ENCODE measurements at places on chromosomes 13 and 19.

- no peak for DNase-seq
Observed at GRCh38 chr19:29431332-29431731, 94.5 kb upstream of the VSTM2B start.

- DNase-seq, result no peak
Observed at GRCh38 chr13:89097994-89098393, 1426.8 kb downstream of the SLITRK5 start.

DNA sequence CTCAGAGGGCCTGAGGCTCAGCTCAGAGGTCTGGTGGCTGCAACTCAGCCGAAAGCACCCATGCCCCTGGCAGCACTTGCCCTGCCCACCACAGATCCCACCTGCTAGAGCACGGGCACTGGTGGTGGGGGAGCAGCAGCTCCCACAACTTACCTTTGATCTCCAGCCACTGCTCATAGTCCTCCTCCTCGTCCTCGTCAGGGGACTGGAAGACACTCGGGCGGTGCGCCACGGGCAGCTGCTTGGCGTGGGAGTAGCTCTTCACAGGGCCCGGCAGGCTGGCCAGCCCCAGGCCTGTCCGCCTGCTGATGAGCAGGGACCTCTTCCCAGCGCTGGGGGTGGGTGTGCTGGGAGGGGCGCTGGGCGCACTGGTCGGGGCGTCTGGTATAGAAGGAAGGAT lies 14.6 kb downstream of the SUGP1 start:
- DNase-seq, result no peak

DNA sequence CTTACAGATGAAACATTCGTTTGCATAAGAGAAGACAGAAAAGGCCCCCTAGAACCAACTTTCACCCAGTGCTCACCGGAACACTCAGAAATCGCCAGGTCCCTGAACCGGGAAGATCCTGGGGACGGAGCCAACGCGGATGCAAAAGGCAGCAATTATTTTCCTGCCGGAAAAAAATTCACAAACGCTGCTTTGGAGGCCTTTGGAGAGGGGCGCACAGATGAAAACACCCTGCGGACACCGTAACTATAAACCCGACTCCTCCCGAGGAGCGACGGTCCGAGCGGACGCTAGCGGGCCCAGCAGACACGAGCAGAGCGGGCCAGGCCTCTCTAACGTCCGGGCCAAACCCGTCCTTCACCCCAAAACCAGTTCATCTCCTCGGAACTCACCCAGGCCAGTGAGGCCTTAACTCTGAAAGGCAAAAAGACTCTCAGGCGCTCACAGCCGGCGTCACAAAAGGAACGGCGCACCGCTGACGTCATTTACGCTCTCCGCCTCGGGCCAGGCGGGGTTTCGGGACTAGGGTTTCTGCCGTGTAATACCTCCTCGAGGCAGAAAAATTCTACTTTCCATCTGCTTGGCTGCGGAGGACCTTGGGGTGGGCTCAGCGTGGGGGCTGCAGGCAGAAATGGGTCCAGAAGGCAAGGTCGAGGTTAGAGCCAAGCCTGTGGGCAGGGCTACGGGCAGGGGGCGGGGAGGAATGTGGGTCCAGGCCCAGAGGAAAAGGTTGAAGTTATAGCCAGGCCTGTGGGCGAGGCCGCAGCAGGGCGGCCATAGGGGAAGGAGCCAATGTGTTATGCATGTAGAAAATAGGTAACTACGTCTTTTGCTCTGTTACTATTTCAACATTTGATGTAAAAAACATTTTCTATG lies at the start of gene ZNF426:
Gene ZNF426 (minus strand): TSS at position 463 of the 876 bp plus-strand sequence. CDS start 2,413 bp downstream, outside the sequence.
- peak; percentile 69 for DNase-seq

- DNase-seq, result no peak
Observed at GRCh38 chr13:113907635-113908617, 44.0 kb upstream of the GAS6 start.

DNA sequence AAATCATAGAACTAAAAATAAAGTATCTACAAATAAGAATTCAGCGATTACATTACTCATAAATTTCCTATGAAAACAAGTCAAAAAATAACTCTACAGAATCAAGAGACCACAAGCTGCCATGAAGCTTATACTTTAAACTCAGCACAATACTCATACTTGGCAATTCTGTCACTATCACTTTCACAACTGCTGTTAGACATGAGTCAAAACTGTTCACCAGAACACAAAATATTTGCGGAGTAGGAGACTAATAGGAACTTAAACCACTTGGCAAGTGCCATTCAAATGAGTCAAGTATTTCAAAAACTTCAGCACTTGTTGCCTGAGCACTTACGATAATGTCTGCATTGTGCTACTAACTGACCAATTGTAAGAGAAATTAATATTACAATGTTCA lies 387.8 kb upstream of the GPC6 start:
- no peak for DNase-seq

DNA sequence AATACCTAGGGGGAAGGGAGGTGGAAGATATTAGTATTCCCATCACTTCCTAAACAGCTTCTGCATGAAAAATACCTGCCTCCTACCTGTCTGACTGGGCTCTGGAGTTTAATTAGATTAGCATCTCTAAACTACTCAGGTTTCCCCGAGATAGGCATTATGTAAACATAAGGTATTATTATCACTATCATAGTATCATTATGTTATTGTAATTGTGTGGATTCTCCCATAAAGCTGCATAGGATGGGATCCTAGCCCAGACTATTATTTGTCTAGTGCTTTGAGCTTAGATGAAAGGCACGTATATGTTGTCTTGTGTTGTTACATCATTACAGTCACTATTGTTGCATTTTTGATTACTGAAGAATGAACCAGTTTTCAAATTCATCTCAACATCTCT lies 115.2 kb upstream of the SOX21 start:
- DNase-seq, result no peak

- DNase-seq, result no peak
Observed at GRCh38 chr19:33096005-33096404, 15.0 kb downstream of the GPATCH1 start.

GRCh38 chr19:2809387-2810140 lies 10.1 kb upstream of the ZNF554 start:
- DNase-seq, result no peak

GRCh38 chr13:86567119-86567518 lies 767.9 kb upstream of the SLITRK6 start:
- no peak for DNase-seq

GRCh38 chr19:37999309-38000213 lies 92.6 kb downstream of the SIPA1L3 start:
- no peak for DNase-seq

DNA sequence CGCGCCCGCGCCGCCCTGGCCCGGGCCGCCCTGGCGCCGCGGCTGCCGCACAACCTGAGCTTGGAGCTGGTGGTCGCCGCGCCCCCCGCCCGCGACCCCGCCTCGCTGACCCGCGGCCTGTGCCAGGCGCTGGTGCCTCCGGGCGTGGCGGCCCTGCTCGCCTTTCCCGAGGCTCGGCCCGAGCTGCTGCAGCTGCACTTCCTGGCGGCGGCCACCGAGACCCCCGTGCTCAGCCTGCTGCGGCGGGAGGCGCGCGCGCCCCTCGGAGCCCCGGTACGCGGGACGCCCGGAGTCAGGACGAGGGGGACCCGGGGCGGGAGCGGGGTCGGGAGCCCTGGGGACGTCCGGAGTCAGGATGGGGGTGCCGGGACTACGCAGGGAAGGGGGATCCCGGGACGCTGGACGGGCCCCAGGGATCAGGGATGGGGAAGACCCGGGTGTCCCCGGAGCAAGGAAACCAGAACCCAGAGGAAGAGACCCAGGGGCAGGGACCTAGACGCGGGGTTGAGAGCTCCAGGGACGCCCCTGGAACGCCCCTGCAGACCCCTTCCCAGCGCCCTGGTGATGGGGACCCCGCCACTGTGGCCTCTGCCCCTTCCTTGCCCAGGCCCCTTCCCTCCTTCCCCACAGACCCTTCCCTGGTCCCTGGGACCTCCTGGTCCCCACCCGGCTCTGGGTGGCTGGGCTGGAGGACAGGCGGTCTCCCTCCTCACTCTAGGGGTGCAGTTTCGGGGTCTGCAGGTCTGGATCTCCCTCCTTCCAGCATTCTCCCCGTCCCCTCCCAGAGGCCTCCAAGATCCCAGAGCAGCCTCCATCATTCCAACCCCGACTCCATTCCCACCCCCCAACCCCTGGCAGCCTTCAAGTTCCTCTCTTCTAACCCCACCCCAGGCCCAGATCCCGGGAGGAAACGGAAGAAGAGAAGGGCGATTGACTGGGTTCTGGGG lies 645 bp downstream of the GRIN3B start:
- no peak for DNase-seq

- no peak for DNase-seq
Observed at GRCh38 chr13:93262729-93263345, 36.2 kb downstream of the GPC6 start.

GRCh38 chr13:42466609-42467008 lies 107.3 kb upstream of the TNFSF11 start:
- DNase-seq, result no peak

- DNase-seq, result no peak
Observed at GRCh38 chr19:12667731-12668302, 1.2 kb downstream of the WDR83 start.

DNA sequence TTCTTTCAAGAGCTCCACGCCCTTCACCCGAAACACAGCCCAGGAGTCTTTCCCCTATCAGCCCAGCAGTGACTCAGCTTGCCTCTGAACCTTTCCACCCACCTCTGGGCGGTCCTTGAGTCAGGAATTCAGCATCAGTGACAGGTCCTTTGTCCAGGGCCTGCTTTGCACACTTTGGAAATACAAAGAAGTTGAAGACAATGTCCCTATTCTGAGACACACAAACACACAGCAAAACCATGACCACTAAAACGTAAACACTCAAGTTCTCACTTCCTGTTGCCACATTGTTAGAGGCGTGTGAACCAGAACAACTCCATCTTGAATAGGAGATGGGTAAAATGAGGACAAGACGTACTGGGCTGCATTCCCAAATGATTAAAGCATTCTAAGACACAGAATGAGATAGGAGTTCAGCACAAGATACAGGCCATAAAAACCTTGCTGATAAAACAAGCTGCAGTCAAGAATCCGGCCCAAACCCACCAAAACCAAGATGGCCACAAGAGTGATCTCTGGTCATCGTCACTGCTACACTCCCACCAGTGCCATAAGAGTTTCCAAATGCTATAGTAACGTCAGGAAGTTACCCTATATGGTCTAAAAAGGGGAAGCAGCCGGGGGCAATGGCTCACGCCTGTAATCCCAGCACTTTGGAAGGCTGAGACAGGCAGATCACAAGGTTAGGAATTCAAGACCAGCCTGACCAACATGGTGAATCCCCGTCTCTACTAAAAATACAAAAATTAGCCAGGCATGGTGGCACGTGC lies 49.2 kb upstream of the ATP12A start:
- DNase-seq, result no peak

- DNase-seq, result no peak
Observed at GRCh38 chr13:77291774-77292173, 35.1 kb downstream of the MYCBP2 start.

- DNase-seq, result no peak
Observed at GRCh38 chr13:22000191-22000590, 329.3 kb downstream of the FGF9 start.

GRCh38 chr19:45071969-45072790 lies 4.1 kb downstream of the ZNF296 start:
- DNase-seq, result no peak

DNA sequence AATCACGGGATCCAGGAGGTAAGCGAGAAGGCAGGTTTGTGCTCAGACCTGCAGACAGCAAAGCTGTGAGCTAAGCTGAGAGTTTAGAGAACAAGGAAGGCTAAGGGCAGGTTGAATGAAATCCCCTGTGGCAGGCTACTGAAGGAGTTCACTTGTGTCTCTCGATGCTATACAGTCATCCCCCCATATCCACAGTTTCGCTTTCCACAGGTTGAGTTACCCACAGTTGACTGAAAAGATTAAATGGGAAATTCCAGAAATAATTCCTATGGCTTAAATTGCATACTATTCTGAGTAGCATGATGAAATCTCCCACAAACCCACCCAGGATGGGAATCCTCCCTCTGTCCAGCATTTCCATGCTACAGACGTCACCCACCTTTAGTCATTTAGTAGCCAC lies 49.6 kb downstream of the ABCC4 start:
- DNase-seq, result no peak

DNA sequence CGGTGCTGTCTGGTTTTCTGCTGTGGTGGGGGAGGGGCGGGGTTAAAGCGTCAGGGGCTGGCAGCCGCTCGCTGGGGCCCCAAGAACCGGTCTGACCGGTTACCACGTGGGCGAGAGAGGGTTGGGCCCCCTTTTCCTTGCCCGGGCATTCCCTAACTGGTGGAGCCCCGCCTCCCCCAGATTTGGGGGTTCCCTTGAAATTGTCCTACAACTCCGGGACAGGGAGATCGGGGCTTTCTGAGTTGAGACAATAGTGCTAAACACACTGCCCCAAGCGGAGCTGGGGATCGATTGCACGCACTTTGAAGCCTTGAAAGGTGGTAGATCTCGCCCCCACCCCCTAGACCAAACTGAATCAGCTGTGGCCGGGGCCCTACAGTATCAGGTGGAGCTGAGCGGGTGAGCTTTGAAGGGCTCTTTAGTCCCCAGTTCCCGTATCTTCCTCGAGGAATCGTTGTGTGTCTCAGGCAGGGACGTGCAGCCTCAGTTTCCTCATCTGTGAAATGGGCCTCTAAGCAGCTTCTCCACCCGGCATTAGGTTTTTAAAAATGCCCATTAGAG lies 4.8 kb downstream of the IER2 start:
- DNase-seq, result no peak

DNA sequence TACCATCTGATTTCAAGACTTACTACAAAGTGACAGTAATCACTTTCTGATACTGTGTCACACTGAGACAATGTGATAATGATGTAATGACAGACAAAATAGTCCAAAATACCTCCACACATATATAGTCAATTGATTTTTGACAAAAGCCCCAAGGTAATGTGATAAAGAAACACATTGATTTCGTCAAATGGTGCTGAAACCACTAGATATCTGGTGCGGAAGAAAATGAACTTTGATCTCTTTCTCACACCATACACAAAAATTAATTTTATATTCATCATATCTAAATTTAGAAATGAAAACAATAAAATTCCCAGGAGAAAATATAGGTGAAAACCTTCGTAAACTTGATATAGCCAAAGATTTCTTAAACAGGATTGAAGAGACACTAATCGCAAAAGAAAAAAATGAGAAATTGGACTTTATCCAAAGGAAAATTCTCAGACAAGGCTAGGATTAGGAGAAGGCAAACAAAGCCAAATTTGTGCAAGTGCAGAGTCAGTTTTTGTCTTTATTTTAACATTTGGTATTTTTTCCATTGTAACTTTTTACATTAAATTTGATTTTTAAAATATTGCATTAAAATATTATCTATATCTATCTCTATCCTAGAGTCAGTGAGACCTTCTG lies 739.9 kb downstream of the DIAPH3 start:
- DNase-seq, result no peak

DNA sequence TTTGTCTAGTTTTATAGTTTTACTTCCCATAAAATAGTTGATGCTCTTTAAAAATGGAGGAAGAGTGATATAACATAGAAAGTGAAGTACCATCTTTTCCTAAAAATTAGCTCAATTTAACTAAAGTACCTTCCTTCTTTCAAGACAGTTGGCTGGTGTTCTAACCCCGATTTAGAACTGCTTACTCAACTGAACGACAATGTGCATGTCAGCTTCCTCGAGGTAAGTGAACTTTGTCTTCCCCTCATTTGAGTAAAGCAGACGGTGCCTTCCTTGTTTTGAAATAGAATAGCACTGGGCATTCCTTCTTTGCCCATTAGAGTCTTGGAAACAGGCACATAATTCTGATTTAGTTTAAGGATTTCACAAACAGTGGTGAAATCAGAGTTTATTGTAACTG lies 1519.2 kb downstream of the EFNB2 start:
- no peak for DNase-seq

All from stimulated activated CD8-positive, alpha-beta memory T cell treated with anti-CD3 and anti-CD28 coated beads, Interleukin-7, amount 100 ng/mL, for 48 hours (primary cell).